Activated CD4-positive, alpha-beta T cell treated with anti-CD3 and anti-CD28 coated beads, Interleukin-2, amount 10 ng/mL, durations not matched to agents 24 days and 14 days (primary cell): ENCODE measurements at places on chromosomes 6 and 20.

- DNase-seq: no peak
These were observed 753.3 kb upstream of the MARCKS start for GRCh38 chr6:113103634-113104361.

DNA sequence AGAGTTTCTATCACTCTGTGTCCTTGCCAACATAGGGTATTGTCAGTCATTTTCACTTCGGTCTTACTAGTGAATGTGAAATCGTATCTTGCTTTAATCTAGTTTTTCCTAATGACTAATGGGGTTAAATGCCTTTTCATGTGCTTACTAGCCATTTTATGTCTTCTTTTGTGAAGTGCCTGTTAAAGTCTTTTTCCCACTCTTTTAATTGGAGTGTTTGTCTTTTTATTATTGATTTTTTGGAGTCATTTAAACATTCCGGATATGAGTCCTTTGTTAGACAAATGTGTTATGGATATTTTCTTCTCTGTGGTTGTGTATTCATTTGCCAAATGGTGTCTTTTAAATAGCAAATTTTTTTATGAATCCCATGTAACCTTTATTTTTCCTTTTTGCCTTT, 194.6 kb downstream of the CDH26 start:
- DNase-seq: no peak

- no peak for DNase-seq
These were observed 377.7 kb downstream of the BTBD9 start for GRCh38 chr6:38262026-38262425.

- no peak for DNase-seq
These were observed 258.0 kb upstream of the SOX4 start for GRCh38 chr6:21335591-21335990.

DNA sequence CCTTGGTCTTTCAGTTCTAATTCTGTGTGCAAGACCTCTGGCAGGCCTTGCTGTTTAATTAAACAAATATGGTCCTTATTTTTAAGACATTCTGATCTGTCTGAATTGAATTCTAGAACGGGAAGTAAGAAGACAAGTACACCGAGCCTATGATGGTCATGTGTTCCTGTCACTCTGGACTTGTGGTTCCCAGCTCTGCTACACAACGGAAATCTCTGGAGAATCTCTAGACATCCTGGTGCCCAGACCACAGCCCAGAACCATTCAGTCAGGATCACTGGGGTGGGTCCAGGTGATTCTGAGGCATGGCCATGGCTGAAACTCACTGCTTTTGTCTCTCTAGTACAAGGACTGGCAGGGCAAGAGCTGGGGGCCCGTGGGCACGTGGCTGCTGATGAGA, 15.9 kb upstream of the KCNK16 start:
- no peak for DNase-seq

- DNase-seq: peak; percentile 53
These were observed 39.4 kb downstream of the SCML4 start for GRCh38 chr6:107784669-107785068.

DNA sequence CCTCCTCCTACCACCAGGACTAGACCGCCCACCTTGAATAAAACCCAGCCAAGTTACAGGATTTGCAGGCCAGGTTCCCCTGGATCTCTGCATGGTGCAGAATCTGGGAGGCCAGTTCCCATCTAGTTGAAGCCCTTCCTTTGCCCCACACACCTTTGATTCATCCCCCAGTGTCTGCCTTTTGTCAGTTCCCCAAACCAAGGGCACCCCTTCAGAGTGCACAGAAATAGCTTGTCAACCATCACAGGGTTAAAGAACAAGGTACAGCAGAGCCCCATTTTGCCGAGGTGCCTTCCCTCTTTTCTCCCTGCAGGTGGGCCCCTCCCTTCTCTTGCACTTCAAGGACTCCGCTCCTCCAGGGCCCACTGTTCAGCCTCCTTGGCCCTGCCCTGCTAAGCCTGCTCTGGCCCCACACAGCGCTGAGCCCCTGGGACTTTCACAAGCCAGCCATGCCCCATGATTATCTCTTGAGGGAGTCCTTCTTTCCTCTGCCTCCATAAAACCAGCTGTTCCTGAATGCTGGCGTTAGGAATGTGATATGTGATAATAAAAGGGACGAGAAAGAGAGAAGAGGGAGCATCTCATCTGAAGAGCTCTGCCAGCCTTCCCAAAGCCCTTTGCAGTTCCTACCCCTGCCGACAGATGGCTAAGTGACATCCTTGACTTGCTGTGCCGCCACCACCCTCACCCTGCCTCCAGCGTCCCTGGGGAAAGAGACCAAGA, 280.3 kb downstream of the CDC5L start:
- DNase-seq: peak; percentile 74

DNA sequence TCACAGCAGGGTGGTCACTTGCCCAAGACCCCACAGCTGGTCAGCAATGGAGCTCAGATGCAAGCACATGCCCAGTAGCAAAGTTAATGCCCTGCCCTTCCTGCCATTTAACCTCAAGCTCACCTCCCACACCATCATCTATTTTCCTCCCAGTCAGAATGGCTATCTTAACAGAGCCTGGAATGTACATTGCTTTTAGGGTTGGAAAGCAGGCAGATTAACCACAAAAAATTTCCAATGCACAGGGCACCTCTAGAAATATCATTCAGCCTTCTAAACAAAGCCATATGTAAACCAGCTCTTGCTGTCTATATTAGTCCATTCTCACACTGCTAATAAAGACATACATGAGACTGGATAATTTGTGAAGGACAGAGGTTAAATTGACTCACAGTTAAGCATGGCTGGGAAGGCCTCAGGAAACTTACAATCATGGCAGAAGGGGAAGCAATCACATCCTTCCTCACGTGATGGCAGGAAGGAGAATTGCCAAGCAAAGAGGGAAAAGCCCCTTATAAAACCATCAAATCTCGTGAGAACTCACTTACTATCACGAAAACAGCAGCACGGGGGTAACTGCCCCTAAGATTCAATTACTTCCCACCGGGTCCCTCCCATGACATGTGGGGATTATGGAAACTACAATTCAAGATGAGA, 106.9 kb downstream of the FYN start:
- no peak for DNase-seq

DNA sequence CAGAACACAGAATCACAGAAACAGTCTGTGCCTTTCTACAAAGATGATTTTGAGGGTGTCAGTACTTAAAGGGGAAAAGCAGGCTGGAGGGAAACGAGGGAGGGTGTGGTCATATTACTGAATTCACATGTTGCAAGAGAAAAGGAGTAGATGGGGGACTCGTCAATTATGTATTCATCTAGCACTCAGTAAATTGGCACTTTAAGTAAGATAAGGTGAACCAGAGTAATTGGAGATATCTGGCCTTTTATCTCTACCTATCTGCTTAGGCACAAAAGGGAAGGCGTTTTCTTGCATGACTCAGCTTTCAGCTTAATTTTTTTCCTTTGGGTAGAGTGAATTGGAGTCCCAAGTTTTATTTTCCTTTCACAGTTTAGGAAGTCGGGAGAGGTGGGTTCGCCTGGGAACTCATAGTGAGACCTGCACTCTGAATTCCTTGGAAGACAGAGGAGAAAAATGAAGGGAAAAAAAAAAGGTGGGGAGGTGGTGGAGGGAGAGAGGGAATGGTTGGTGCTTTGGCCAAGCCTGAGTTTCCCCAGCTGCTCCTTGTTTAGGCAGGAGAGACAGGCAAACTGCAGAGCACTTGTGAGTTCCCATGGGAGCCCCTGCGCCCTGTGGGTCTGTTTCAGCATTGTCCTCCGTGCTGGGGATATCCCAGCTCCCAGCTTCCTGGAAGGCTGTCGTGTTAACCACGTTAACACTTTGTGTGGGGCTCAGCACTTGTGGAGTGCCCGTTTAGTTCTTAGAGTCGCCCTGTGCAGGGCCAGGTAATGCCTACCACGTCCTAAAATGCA, 19.7 kb upstream of the GTSF1L start:
- DNase-seq: no peak

DNA sequence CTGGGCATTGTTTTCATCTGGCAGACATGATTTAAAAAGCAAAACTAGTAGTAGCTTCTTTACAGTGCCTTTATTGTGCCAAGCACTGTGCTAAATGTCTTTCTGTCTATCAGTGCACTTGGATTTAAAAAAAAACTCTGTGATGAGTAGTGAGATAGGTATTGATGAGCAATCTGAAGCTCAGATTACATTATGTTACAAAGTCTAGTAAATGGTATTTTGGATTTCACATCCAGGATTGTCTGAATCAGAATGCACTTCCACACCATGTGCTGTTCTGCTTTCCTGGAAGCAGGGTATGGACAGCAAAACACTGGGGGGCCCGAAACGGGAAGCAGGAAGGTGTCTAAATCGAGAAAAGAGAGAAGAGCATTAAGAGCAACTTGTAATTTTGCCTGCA, 103.4 kb upstream of the CCN2 start:
- no peak for DNase-seq

- no peak for DNase-seq
These were observed 679.5 kb upstream of the NRSN1 start for GRCh38 chr6:23446469-23446967.

DNA sequence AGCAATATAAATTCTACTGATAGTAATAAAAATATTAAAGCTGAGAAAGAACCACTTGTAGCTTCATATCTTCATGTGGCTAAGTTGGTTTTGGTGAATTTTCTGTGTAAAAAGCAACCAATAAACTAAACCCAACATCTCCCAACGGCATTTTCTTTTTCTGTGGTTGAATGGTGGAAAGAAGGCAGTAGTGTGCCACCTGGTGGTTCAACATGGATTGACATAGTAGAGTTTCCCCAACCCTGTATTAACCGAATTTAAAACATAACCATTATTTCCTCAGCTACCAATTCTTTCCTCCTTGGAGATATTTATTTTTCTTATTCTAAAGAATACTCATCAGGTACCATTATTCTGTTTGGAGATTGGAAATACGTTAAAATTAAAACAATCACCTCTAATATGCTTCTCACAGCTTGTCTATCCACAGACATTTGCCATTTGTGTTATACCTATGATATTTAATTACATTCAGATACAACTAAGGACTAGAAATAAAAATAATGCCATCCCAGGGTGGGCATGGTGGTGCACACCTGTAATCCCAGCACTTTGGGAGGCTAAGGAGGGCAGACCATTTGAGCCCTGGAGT, 117.1 kb upstream of the EEF1E1 start:
- peak; percentile 77 for DNase-seq

- peak; percentile 88 for DNase-seq
These were observed 1.7 kb downstream of the CDC25B start for GRCh38 chr20:3797592-3798372.

DNA sequence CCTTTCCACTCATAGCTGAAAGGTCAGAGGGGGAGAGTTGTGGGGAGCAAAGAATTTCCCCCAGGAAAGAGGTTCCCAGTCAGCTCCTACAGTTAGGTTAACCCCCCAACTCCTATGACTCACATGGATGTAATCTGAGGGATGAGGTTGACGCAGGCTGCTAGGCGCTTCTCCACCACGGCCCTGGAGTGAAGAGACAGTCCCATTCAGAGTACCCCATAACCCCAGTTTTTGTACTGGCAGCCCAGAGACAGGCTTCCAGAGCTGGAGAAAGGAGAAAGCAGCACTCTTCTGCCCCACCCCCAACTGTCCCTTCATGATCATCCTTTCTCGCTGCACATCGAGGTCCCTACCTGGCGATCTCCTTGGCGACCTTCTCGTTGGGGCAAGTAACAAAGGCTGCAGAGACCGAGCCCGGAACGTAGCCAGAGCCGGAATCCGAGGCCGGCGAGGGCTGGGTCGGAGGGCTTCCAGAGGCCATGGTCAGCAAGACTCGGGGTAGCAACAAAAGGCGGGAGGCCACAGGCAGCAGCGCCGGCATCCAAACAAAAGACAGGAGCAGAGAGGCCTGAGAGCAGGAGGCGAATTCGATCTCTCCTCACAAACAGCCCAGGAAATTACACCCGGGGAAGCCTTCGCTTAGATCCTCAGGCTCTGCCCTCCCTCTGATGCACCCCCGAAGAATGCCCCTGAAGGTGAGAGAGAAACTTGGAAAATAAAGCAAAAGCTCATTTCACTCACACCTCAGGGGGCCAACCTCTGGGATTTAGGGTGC, 592 bp downstream of the CUTA start:
- peak; percentile 72 for DNase-seq

DNA sequence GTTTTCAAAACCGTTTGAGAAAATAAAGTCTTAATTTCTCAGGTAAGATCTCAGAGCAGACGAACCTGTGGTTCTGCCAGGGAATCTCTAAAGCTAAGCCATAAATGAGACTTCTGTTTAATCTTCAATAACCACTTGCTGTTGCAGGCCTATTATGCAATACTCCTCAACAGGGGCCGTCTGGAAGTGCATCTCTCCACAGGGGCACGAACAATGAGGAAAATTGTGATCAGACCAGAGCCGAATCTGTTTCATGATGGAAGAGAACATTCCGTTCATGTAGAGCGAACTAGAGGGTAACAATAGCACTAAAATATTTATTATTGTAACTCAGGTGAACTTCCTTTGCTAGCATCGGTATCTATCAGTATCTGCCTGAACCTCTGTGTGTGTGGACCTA, 223.7 kb downstream of the ARHGAP18 start:
- DNase-seq: no peak

- DNase-seq: no peak
These were observed 182.7 kb upstream of the FERMT1 start for GRCh38 chr20:6305536-6305935.

GRCh38 chr6:49576618-49577017, 26.1 kb downstream of the C6orf141 start:
- DNase-seq: no peak

DNA sequence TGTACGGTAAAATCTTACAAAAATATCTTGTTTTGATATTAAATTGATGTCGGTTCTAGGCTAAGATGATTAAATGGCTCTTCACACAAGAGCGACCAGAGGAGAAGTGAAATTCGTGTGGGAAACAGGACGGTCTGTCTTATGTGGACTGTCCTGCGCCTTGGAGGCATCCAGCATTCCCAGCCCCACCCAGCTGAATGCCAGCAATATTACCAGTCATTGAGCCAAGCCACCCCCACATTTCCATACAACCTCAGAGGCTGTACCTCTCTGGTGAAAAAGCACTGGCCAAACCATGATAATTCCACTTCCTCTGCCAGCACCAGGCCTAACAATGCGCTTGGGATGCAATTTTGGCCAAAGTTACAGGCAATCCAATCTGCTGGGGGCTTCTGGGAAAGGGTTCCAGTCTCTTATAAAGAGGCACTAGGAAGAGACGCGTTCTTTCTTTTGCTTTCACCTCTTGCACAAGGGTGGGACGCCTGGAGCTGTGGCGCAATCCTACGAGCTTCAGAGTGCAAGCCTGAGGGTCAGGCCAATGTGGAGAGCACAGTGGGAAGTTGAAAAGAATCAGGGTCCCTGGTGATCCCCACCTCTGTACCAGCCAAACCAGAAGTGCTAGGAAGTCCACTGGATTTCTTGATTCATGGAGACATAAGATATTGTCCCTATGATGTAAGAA, 213.1 kb downstream of the PREX1 start:
- no peak for DNase-seq

- DNase-seq: no peak
These were observed 146.5 kb upstream of the FERMT1 start for GRCh38 chr20:6269168-6269873.

GRCh38 chr6:24923885-24924401, 11.8 kb downstream of the RIPOR2 start:
- no peak for DNase-seq

DNA sequence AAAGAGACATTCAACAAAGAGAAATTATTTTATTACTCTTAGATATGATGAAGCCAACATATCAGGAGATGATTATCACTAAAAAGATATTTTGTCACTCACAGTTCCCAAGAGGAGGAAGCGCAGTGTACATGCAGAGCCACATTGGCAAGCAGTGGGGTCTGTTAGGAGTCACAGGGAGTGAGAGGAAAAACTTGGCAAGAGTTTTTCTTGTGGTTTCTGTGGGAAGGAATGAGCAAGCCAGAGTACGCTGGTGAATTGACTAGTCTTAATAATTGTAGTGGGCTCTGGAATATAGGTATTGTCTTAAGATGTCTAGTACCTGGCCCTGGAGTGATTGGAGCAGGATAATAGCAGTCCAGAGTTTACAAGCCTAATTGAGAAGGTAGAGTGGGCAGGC, 1095.2 kb downstream of the GRIK2 start:
- DNase-seq: no peak
